ENCODE measurements at places on chromosomes 3 and 15.

GRCh38 chr15:85128621-85129020 lies 147.0 kb downstream of the PDE8A start:
- DNase-seq, result no peak

DNA sequence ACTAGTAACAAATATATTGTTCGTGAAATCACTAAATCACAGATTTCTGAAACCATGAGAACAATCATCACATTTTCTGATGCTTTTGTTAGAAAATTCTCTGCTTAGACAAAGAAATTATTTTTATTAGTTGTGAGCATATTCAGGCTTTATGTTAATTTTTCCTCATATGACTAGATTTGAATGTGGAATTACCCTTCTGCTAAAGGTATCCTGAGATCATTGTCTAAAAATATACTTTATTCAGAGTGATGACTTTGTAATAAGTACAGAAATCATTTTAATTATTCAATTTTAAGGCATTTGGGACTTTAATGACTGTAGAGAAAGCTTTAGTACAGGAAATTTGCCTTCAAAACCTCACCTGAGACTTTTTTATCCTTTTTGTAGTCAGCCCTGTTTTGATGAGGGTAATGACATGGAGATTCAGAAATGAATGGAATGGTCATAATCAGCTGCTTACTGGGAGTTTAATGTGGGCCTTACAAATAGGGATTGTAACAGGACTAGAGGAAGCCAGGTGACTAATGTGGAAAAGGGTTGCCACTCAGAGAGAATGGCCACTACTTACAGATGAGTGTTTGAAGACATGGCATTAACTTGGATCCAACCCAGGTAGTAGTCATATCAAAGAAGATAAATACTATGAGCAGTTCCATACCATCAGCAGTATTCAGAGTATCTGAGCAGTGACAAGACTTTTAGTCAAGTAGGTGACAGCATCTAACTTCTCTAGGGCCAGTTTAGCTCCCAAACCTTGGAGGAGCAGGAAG lies 148.3 kb downstream of the MBNL1 start:
- no peak for DNase-seq

GRCh38 chr3:184160456-184160855 lies 5.3 kb downstream of the DVL3 start:
- DNase-seq, result peak; percentile 68

DNA sequence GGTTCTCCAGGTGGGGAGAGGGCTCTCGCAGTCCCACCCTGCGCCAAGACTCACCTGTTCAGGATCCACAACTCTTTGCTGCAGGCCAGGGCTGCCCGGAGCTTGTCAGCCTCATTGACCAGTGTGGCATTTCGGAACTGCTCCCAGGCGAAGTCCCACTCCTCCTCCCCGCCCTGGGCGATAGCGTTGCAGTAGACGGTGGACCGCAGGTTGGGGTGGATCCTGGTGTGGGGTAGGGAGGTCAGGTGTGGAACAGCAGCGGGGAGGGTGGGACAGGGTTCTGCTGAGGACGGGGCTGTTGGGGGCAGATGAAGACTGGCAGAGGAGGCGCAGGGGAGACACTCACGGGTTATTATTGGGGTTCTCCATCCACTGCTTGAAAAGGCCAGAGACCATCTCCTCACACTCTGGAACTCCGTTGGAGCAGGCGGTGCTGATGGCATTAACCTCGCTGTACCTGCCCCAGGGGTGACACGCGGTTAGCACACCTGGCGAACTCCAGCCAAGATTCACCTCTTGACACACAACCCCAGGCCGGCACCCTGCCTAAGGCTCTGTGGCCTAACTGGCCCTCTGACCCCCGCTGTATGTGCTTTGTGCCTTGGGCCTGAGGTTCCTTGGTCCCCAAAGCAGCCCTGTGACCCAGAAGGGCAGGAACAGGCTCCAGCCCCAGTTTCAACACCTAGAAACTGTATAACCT lies 16.1 kb downstream of the MESP2 start:
- no peak for DNase-seq

DNA sequence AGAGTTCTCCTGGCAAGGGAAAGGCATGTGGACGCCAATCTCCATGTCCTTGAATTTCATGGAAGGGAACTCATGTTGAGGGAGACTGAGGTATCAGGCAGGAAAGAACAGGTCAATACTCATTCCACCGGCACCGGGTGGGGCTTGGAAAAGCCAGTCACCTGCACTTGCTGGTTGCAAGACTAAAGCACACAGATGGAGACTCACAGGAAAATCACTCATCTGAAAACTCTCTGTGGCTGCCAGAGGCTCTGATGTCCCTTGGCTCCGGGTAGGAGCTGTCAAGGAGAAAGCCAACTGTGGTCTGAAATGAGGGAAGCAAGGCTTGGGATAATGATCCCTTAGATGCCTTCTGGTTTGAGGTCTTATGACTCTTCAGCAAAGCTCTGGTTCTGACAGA lies 8.7 kb upstream of the CGNL1 start:
- DNase-seq, result no peak

DNA sequence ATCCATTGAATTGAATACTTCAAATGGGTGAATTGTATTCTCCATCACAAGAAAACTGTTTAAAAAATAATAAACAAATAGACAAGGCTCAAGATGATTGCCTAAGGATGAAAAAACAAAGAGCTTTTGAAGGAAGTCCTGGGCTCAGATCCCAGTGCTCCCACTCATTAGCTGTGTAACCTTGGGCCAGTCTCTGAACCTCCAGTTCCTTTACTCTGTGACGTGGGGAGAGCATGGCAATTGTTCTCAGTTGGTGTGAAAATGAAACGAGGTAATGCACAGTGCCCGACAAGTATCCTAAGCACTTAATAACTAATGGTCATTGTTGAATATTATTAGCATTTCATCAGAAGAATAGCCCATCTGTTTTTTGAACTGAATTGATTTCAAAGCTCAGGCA lies 40.7 kb downstream of the TNIK start:
- DNase-seq, result no peak

DNA sequence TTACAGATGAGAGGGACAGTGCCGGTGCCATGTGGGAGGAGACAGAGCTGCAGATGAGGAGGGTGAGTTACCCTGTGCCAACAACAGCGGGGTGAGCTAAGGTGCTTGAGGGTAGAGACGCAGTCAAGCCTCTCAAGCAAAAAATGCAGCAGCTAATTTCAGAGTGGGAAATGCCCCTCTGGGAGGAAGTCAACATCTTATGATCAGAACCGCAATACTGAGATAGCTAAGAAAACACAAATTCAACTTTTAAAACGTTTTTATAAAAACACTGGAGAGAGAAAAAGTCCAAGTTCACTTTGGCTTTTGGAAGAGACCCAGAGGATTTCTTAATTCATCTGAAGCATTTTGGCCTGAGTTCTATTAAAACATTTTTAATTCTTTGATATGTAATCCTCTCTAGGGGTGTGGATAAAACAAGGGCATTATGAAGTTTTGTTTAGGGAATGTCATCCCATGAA lies 319.2 kb downstream of the SLC9A9 start:
- no peak for DNase-seq

DNA sequence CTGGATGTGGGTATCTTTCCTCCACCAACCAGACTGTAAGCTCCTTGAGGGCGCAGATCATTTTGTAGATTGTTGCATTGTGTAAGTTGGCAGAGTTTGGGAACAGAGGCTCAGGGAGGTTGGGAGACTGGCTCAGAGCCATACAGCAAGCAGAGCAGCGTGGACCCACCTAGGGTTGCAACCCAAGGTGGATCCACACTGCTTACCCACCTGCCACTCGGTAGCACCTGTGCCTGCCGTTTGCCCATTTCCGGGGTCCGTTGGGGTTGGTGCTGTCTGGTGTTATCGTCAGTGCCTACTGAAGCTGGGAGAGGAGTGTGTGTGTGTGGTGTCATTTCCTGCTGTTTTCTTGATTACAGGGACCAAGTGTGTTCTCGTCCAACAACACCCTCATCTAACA lies 19.0 kb downstream of the SMAD6 start:
- DNase-seq, result no peak

GRCh38 chr15:73695773-73696640 lies 11.8 kb downstream of the CD276 start:
- no peak for DNase-seq

DNA sequence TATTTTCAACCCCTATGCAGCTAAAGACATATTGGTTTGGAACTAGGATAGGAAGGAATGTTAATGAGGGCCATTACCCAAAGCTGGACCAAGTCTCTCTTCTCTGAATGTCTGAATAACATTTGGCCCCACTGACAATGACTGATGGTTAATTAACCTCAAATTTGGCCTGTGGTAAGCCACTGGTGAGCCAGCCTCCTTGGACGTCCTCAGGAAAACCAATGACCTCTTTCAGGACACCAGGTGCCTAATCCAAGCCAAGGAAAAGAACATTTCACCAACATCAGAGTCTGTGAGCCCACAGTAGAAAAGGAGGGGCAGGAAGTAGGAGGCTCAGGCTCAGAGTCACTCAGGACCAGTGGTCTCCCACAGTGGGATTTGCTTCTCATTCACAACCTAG lies 56.4 kb upstream of the ETV5 start:
- no peak for DNase-seq

DNA sequence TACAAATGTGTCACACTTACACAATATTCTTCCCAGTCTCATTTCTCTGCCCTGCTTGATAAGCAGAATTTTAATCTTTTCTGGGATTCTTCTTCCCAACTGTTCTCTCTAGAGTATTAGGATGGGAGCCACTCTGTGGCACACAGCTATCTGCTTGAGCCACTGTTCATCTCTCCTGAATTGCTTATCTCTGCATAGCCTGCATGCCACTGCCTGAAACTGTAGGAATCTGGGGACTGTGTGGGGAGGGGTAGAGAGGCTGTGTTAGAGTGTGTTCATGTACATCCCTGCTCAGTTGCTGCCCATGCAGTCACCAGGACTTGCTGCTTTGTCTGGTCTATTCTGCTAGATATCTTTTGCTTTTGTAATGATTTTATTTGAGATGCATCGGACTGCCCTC lies 2.3 kb upstream of the OR4F6 start:
- no peak for DNase-seq

DNA sequence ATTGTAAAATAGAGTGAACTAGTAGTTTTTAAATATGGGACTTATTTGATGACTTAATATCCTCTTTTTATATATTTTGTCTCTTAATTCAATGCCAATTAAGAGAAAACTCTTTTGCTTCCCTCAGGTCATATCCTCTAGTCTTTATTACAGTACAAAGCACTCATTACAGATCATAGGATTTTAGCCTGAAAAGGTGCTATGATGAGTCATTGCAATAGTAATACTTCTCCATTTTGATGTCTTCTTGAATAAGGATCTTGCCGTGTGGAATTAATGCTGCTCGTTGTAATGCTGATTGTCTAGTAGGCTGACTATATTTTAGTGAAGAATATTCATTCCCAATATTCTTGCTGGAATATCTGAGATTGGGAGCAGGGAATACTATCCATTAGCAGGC lies 612.2 kb upstream of the GOLIM4 start:
- DNase-seq, result peak; percentile 12

GRCh38 chr3:172461530-172462138 lies 13.4 kb upstream of the GHSR start:
- peak; percentile 65 for DNase-seq

GRCh38 chr3:140571836-140572235 lies 106.0 kb upstream of the TRIM42 start:
- DNase-seq, result no peak

GRCh38 chr3:15795651-15796308 lies 2.0 kb downstream of the ANKRD28 start:
- DNase-seq, result no peak

GRCh38 chr3:86782286-86782685 lies 208.7 kb downstream of the VGLL3 start:
- DNase-seq, result no peak

DNA sequence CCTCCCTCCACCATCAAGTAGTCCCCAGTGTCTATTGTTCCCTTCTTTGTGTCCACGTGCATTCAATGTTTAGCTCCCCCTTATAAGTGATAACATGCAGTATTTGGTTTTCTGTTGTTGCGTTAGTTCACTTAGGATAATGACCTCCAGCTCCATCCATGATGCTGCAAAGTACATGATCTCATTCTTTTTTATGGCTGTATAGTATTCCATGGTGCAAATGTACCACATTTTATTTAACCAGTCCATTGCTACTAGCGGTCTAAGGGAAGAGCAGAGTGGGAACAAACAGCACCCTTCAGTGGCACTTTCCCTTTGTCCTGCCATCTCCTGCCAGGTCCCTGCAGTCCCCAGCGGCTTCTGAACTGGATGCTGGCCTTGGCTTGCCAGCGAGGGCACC lies 69.1 kb downstream of the LRRK1 start:
- no peak for DNase-seq

DNA sequence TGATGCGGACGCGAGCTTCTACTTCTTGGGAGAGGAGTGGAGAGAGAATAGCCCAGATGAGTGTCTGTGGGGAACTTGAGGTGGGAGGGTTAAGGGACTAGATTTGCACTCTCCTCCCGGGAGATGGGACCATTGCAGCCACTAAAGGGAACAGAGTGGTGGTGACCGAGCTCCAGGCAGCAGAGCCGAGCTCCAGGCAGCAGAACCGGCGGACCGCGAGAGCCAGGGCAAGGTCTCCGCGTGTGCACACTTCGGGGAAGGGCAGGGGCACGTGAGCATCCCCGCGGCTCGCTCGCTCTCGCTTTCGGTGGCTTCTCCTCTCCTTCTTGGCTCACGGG lies 1.1 kb downstream of the IGDCC3 start:
- DNase-seq, result no peak

DNA sequence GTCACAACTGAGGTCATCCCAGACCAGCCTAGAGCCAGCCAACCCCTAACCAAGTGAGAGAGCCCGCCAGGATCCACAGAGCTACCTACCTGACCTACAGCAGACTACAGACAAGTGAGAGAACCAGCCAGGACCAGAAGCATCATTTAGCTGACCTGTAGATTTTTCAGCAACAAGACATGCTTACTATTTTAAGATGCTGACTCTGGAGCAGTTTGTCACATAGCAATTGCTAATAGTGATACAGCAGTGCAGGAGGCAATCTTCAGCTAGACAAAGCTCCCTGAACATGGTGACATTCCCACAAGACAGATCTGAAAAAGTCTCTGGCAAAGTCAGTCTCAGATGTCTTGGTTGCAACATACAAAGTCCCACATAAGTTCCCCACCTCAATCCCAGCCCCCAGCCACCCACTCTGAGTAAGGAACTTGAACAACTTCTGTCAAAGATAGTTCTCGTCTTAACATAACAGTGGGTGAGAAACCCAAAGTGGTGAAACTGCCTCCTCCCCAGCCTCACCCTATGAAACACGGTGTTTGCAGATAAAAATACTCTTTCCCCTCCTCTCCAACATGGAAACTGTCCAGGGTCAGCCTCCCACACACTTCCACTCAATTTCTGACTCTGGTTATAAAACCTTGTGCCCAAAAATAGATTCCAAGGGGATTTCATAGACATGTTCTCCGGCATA lies 120.3 kb upstream of the SLC6A11 start:
- DNase-seq, result no peak

DNA sequence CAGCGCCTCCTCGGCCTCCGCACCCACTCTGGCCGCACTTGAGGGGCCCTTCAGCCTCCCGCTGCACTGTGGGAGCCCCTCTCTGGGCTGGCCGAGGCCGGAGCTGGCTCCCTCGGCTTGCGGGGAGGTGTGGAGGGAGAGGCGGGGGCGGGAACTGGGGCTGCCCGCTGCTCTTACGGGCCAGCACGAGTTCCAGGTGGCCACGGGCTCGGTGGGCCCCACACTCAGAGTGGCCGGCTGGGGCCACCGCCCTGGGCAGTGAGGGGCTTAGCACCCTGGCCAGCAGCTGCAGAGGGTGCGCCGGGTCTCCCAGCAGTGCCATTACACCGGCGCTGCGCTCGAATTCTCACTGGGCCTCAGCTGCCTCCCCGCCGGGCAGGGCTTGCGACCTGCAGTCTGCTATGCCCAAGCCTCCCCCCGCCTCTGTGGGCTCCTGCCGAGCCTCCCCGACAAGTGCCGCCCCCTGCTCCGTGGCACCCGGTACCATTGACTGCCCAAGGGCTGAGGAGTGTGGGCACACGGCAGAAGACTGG lies 167.1 kb upstream of the PLSCR5 start:
- no peak for DNase-seq
